ENCODE measurements at places on chromosomes 12 and 14. TPM values are rescaled to one million over a fixed set of nuclear protein-coding genes. Genes with fewer than 3 reads are reported as not detected.

DNA sequence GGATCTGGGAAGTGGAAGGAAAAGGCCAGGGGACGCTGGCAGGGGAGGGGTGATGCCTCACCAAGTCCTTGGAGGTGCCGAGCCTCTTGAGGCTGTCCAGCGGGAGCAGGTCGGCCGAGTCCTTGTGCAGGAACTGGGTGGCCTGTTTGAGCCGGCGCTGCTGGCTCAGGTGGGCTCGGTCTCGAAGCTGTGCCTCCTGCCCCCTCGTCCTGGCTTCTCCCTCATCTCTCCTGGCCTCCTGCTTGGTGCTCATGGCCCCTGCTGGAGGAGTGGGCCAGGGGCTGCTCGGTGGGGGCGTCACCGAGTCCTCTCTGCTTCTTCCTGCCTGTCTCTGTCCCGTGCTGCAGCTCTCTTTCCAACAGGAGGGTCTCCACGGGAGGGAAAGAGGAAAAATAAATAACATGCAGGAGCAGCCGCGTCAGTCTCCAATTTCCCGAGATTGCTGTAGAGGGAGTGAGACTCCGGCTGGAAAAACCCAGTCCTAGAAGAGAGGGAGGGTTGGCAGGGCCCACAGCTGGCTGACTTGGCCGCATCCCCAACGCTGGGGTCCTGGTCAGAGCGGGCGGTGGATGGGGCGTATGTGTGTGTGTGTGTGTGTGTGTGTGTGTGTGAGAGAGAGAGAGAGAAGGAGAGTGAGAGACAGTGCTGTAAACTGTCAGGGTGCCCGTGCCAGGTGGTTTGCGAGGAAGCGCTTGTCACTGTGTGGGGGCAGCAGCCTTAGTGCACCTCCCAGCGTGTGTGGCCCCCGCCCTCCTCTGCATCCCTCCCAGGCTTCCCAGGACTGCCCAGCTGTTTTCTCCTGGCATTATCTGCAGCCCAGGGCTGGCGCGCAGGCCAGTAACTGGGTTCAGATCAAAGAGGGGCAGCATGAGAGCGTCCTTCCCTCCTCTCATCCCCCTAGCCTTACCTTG, at the start of gene NRIP2:
TSS of gene NRIP2 (minus strand) at position 455 of the 911 bp plus-strand sequence. CDS start at position 403, 52 bp downstream.
- DNase-seq, result no peak

DNA sequence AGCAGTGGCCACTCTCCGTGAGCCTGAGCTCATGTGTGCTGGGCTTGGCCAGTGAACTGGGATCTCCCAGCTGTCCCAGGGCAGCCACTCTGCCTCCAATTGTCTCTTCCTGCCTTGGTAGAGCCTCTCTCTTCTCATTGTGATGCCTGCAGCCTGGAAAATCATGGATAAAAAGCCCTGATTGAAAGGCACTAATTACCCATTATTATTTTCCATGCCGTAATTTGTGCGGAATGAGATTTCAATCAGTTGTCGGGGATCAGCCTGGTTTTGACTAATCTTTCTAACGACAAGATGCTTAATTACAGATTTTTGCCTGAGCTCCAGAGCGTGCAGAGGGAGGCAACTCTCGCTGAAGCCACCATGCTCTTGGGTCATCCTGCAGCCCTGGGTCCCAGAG, 52.7 kb downstream of the ESRRB start:
- no peak for DNase-seq

DNA sequence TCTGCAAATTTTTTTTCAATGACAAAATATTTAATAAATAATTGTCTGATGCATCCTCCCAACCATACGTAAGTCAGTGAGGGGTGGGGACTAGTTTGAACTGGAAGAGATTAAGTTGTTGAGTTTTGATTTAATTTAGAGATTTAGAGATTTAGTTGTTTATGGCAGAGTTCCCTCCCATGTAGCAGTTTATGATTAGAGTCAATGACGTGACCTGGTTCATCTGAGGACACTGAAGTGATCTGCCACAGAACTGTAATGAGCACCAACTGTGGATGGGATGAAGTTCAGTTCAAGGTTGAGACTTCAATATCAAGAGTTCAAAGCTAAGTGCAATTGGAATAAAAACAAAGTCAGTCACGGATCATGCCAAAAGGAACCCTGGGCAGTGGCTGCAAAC, 609.3 kb downstream of the NOVA1 start:
- no peak for DNase-seq

GRCh38 chr14:90384543-90384911, 12.3 kb upstream of the CALM1 start:
- DNase-seq, result no peak

- no peak for DNase-seq
Measured at GRCh38 chr12:94811611-94812010, 161.3 kb upstream of the TMCC3 start.

The LUM gene
- total RNA-seq, result 0.23 TPM

- DNase-seq, result no peak
Measured at GRCh38 chr12:68410018-68410660, 78.0 kb upstream of the MDM1 start.

All from Panc1 (cell line).